ENCODE measurements at places on chromosomes 12 and 14.

DNA sequence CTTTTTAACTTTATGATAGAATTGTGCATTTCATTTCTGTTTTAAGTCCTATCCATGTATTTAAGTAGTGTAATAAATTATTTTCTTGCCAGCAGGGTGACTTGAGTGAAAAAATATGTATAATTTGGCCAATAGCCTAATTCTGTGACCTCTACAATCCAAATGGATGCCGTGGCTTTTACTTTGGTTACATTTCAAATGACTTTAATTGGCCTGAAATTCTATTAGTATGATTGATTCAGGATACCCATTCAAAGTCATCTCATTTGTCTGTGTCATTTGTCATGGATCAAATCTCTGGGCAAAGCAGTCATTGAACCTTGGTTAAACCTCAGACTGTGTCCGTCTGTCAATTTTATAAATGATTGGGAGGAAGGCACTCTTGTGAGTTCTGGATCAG lies 29.6 kb downstream of the CRADD start:
- no peak for DNase-seq

DNA sequence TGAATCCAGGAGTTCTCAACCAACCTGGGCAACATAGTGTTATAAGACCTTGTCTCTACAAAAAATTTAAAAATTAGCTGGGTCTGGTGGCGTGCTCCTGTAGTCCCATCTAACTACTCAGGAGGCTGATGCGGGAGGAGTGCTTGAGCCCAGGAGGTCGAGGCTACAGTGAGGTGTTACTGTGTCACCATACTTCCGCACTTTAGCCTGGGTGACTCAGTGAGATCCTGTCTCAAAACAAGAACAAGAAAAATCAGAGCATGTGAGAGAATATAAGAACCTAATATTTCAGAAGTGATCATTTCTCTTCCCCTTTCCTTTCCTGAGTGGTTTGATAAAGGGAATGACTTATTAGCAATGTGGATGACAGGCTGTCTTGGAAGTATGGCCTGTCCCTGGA lies 9.5 kb downstream of the TRAF3 start:
- DNase-seq, result no peak

DNA sequence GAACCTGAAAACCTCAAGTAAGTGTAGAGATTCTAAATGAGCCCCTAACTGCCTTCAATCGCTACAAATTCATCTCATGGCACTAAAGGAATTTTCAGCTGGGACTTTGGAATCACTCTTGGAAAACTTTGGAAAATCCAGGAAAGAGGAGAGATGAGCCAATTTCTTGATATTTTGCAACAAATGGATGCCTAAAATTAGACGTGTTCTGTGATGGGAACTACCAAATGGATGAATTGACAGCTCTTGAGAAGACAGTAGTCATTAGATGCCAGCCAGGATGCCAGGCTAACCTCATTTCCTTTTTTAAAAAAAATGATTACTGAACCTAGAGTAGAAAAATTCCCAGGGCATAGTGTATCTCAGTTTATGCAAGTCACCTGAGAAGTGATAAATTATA lies 78.3 kb downstream of the NPAS3 start:
- no peak for DNase-seq

DNA sequence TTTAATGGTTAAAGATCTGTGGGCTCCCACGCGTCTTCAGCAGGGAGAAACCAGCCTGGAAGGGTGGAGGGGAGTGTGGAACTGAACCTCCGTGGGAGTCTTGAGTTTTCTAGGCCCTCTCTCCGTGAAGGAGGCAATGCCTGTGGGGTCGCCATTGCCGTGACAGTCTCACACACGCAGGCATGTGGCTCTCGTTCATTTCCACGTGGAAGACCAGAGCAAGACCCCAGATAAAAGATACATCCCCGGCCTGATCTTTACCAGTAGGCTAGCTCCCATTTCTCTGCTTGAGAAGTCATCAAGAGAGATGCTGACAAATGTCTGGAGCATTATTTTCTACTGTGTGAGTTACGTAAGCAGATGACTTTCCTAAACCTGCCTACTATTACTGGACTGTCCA lies 491.7 kb upstream of the LMO3 start:
- no peak for DNase-seq
